ENCODE measurements at places on chromosomes 13 and 19.

DNA sequence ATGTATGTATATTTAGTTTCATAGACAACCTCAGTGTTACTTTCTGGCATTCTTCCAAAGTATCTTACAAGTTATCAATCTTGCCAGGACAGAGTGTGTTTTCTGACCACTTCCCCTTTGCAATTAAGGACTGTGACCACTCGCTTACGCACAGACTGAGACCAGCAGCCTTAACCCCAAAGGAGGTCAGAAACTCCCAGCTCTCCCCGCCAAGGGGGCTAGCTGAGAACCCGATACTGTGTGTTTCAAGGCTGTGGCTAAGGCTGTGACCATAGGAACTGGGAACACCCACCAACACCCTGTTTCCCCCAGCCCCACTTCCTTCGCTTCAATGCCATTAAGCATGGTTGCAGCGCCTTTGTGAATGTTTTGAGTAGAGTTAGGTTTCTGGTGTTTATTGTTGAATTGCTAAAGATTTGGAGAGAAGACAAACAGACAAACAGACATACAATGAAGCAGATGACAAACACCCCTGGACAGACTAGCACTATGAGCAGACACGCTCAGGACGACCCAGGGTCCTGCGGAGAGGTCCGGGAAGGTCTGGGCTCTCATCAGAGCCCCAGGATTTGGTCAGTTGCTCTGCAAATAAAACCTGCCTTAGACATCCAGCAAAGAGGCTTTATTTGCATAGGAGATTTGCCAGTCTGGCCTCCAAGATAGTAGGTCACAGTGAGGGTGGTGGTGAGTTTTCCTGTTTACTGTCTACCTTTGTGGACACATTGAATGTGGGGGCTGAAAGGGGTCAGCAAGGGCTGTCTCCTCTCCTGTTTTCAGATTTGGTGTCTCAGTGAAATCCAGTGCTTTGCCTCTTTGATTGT, 25.0 kb upstream of the TNFSF11 start:
- peak; percentile 28 for DNase-seq

DNA sequence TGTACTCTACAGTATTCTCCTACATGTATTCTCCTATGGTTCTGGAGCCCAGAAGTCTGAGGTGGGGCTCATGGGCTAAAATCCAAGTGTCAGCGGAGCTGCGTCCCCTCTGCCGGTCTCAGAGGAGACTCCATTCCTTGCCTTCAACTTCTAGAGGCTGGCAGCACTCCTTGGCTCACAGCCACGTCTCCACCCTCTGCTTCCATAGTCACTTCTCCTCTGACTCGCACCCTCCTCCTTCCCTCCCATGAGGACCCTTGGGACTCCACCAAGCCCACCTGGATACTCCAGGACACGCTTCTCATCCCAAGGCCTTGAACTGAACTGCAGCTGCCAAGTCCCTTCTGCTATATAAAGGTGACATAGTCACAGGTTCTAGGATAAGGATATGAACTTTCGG, 27.8 kb downstream of the DHRS12 start:
- DNase-seq: no peak

DNA sequence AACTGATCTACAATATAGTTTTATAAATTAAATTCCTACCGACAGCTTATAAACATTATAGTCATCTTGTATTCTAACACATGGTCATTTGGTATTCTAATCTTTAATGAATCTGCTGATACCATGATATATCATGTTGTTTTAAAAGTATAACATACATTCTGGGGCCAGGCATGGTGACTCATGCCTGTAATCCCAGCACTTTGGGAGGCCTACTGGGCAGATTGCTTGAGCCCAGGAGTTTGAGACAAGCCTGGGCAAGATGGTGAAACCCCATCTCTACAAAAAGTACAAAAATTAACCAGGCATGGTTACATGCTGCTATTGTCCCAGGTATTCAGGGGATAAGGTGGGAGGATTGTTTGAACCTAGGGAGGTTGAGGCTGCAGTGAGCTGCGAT, 3.1 kb downstream of the ZNF383 start:
- no peak for DNase-seq

- DNase-seq: no peak
These were observed 41.4 kb upstream of the SLC10A2 start for GRCh38 chr13:103107580-103107979.
